ENCODE measurements at places on chromosomes 4 and X.
A peak's percentile ranks its signal among the peaks of the same experiment; 100 is the strongest.

DNA sequence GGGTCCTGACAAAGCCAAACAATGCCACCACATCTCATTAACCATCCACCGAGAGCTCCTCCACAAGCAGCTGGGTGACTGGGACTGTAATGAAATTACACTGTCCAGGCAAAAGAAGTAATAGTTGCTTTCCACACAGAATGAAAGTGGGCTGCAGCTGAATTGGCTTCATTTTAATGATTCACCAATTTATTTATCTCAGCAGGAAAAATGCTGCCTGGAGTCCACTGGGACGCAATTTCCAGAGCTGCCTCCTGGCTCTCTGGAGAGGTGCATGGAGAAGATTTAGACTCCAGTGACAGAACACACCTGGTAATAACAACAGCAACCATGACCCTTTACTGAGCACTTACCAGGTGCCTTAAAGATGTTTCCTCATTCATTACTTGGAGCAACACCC is 226.7 kb downstream of the LDB2 start:
- no peak for DNase-seq

GRCh38 chr4:82688091-82688795 is 110.4 kb downstream of the SCD5 start:
- no peak for DNase-seq

GRCh38 chrX:46647251-46647650 is 73.7 kb downstream of the CHST7 start:
- DNase-seq: no peak

- DNase-seq: no peak
Measured at GRCh38 chrX:155966876-155967275, 30.6 kb upstream of the IL9R start.

- DNase-seq: no peak
Measured at GRCh38 chrX:121256647-121257046, 209.2 kb downstream of the GLUD2 start.

- DNase-seq: peak; percentile 68
Measured at GRCh38 chr4:152310257-152310656, 225.6 kb downstream of the FBXW7 start.

DNA sequence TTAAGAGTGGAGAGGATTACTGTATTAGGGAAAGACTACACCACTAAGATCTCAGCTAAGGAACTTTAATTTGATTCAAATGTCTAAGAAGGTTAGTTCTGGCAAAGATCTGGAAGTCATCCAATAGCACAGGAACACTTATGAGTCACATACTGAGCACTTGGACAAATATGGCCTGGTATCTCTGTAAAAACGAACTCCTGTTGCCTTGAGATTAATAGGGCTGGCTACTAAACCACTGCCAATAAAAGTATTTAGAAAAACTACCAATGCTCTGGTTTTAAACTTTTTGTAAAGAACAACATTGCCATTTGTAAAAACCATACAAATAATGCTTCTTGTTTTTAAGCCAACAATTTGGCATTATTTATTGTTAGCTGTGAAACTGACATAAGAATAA is 70.5 kb downstream of the SEC24D start:
- no peak for DNase-seq

GRCh38 chrX:123756320-123756719 is 23.5 kb upstream of the THOC2 start:
- no peak for DNase-seq

DNA sequence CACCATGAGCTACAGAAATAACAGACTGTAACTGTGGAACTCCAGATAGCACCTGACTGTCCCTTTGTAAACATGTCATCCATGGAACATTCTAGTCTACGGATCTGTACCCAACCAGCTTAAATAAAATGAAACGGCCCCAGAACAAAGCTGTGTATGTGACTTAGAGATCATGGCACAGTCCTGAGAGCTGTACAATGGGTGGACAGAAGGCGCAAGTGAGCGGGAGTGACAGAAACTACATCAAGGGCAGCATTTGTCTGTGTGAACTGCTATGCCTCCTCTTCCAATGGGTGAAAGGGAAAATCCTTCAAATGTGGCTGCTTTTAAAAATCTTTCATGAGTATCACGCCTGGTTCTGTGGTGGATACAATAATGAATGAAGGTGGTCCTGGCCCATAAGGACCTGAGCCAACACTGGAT is 72.5 kb downstream of the FAT1 start:
- DNase-seq: no peak

DNA sequence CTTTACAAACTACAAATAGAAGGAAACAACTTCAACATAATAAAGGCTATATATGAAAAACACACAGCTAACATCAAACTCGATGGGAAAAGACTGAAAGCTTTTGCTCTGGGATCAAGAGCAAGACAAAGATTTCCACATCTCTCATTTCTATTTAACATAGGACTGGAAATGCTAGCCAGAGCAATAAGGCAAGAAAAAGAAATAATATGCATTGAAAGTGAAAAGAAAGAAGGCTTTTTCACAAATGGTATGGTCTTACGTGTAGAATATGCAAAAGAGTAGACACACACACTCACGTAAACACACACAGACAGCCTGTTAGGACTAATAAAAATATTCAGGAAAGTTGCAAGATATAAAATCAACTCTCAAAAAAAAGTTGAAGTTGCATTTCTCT is 660.5 kb upstream of the PCDH10 start:
- DNase-seq: no peak

GRCh38 chr4:168152837-168153500 is 60.6 kb downstream of the ANXA10 start:
- DNase-seq: no peak

- DNase-seq: no peak
Measured at GRCh38 chr4:104408878-104409277, 85.8 kb downstream of the CXXC4 start.

GRCh38 chr4:124710015-124710741 is 2.4 kb downstream of the ANKRD50 start:
- no peak for DNase-seq

DNA sequence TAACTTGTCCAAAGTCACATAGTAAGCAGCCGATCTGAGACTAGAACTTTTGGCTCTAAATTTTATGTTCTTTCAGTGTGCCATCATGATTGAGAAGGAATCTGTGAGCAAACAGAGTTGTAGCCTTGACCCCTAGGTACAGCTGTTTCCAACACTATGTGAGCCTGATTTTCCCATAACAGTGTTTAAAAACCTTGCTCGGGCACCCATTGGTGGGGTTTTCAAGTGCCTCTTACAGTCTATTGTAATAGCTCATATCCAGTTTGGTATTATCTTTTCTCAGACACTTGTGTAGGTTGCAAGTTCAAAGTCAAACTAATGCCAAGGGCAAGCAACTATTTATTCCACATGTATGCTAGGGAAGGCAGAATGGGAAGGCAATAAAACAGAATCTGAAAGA is 467.9 kb downstream of the INPP4B start:
- no peak for DNase-seq

DNA sequence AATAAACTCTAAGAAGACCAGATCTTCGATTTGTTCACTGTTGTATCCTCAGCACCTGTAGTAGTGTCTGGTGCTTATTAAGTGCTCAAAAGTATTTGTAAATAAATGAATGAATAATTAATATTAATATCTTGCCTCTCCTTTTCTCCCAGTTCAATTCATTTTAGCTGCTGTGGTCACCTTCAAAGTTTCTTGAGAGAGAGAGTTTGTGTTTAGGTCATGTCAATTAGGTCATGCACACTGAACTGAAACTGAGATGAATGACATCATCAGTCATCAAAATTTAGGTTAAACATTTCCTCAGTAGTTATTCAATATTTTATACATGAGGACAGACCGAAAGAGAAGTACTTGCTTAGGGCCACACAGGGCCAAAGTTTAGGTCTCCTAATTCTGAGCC is 73.5 kb downstream of the ANXA3 start:
- DNase-seq: no peak

GRCh38 chr4:121679267-121679666 is 17.5 kb downstream of the ANXA5 start:
- DNase-seq: no peak

DNA sequence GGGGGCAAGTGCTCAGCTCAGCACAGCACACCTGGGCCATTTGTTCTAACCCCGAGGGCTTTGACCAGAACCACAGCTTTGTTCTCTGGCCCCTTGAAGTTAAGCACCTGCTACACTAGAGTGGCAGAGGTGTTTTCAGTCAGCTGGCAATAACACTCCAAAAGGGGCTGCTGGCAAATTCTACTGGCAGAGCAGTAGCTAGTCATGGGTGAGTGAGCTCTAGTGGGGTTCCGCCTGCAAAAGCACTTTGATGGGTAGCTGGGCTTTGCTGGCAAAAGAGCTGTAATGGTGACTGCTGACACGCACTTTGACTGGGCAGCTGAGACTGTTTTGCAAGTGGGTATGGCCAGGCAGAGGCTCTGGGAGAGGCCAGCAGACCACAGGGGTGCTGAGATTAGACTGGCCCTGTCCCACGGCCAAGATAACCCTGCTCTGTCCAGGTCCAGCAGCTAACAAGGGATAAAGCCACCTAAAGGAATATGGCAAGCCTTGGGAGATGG is 65.2 kb upstream of the TENT5D start:
- DNase-seq: no peak

- no peak for DNase-seq
Measured at GRCh38 chrX:129769467-129770154, 10.1 kb upstream of the SASH3 start.

- DNase-seq: no peak
Measured at GRCh38 chr4:7820031-7820818, 119.4 kb downstream of the AFAP1 start.

- DNase-seq: no peak
Measured at GRCh38 chr4:2732526-2732925, 23.6 kb downstream of the TNIP2 start.

GRCh38 chr4:151865312-151865711 is 104.5 kb upstream of the GATB start:
- peak; percentile 35 for DNase-seq

DNA sequence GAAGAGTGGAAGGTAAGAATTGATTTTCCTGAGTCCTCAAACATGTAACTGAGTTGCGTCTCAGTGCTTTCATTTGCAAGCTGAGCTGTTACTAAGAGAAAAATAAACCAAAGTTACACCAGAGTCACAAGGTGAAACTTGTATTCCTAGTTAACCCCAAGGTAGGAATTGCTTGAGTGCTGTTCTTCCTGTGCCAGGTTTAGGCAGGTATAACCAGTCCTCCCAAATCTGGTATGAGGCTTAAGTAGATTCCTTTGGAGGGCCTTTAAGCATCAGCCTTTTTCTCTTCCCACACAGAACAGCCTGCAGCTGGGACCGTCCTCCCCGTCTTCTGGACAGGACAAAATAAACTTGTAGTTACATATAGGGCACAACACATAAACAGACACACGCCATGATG is 2.3 kb upstream of the BTC start:
- DNase-seq: no peak

- DNase-seq: no peak
Measured at GRCh38 chr4:124873361-124874171, 161.0 kb upstream of the ANKRD50 start.

GRCh38 chr4:158422546-158422945 is 99.1 kb upstream of the RXFP1 start:
- DNase-seq: peak; percentile 36

DNA sequence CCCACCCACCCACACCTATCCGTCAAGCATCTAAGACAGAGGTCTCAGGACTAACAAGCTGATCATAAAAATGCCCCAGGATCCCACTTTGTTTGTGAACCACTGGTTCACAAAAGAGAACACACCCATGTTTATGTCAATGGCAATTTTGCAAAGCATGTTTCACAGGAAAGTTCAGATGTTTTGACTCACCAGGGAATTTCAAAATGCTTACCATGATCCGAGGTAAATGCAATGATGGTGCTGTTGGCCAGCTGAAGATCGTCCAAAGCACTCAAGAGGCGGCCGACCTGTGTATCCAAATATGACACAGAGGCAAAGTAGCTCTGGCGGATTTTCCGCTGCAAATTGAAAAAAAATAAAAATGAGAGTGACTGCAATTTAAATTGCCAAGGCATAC is 15.0 kb downstream of the IDS start:
- no peak for DNase-seq

GRCh38 chrX:71577682-71578081 is 555 bp upstream of the GCNA start:
- DNase-seq: no peak

- DNase-seq: peak; percentile 91
Measured at GRCh38 chrX:49073601-49074575, at the start of gene PRAF2. PRAF2 (minus strand) TSS chrX:49074002; CDS start chrX:49073987, 15 bp downstream.

DNA sequence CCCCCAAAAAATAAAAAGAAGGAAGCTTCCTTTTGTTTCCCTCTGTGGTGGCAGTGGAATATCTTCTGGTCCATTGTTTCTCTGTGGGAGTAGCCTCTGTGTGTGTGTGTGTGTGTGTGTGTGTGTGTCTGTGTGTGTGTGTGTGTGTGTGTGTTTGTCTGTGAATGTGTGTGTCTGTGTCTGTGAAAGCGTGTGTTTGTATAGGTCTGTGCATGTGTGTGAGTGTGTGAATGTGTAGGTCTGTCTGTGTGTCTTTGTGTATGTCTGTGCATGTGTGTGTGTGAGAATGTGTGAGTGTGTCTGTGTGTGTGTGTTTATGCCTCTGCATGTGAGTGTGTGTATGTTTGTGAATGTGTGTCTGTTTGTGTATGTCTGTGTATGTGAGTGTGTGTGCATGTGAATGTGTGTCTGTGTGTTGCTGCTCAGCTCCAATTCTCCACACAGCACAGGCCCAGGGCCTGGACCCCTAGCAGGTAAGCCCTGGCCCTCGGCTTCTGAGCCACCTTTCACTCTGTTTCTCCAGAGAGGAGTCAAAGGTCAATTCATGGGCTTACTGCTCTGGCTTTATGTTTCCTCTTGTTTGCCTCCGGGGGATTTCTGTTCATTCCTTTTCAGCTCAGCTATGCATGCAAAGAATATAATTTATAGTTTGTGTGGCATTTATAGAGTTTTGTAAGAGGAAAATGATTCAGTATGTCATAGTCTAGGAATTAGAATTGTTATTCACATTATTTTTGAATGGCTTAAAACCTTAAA is 89.8 kb downstream of the UCHL1 start:
- DNase-seq: no peak

DNA sequence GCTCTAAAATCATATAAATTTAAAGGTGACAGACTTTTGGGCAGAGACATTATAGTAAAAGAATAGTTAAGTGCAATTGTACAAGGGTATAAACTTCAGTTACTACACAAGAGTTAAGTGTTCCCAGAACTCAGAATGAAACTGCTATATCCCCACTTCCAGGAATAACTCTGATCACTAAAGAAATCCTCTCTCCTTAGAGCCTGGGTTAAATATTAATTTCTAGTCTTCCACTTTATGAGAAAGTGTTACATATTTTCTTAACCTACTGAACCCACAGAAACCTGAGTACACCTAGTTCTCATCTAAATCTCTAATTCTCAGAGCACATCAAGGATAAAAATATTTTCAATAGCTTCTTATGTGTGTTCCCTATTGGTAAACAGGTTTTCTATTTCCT is 99.1 kb upstream of the USP38 start:
- no peak for DNase-seq

DNA sequence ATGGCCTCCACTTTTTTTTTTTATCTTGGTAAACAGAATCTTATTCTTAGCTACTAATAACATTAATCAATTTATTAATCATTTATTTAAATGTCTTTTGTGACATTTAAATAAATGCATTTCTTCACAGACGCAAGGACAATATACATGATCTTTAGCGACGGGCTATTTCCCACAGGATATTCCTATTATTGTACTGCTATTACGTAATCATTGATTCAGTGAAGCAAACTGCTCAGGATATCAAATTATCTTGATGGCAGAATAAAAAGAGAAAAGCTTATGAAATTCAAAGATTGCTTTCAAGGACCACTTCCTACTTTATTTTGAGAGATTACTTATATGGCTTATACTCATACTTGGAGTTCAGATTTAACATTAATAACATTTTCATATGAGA is 114.1 kb downstream of the FAM9B start:
- no peak for DNase-seq

- no peak for DNase-seq
Measured at GRCh38 chr4:42871671-42872290, 20.7 kb upstream of the GRXCR1 start.

All from left hindlimb (tissue), 1 donor.